Activated CD4-positive, alpha-beta T cell treated with anti-CD3 and anti-CD28 coated beads, Interleukin-2, amount 10 ng/mL, durations not matched to agents 7 days and 5 days (primary cell): ENCODE measurements at places on chromosomes 6 and 20. TPM values are rescaled to one million over a fixed set of nuclear protein-coding genes. Genes with fewer than 3 reads are reported as not detected.

Gene ECT2L
- total RNA-seq, result not detected

DNA sequence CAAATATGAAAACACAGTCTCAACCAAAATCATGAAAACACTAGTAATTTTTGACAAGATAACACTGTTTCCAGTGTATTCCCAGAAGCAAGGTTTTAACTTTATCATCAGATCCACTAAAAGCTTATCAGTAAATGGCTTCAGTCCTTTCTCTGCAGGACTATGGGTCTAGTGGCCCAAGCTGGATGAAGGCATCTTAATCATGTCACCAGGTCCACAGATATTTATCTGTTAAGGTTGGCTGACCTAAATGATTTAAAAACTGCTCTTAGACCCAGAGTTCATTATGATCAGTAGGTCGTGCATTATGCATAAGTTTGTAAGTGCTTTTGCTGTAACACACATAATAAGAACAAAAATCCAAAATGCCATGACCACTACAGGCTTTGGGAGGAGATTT is 118.0 kb downstream of the MAP3K7 start:
- no peak for DNase-seq

DNA sequence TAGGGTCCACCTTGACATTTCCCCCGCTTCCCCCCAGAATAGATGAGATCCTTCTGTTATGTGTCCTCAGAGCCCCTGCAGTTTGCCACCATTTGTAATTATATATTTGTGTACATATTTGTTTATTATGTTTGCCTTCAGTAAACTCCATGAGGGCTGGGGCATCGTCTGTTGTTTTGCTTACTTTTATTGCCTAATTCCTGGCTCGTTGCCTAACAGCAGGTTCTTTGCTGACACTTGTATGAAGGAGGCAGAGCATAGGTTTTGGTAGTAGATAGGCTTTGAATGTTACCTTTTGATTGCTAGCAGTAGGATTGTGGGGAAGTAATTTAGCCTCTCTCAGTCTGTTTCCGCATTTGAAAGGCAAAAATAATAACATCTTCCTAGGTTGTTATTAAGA is 9.9 kb downstream of the MAP3K4 start:
- no peak for DNase-seq

DNA sequence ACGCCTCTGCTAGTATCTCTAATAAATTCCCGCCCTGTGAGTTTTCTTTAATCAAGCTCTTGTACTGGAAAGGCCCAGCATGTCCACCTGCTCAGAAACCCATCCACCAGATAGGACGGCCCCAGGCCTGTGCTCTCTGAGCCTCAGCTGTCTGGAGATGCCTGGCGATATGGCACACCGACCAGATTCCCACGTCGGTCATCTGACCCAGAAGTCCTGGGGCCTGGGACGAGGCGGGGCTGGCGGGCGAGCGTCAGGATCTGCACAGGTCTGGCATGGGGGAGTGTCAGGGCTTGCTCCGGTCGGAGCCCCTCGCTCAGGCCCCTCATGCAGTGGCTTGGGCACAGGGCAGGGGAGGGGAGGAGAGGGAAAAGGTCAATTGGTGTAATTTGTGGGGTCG is 10.2 kb downstream of the RNASET2 start:
- DNase-seq, result no peak

Gene DDRGK1
- 58.9 TPM for total RNA-seq

Gene TAAR2
- not detected for total RNA-seq

DNA sequence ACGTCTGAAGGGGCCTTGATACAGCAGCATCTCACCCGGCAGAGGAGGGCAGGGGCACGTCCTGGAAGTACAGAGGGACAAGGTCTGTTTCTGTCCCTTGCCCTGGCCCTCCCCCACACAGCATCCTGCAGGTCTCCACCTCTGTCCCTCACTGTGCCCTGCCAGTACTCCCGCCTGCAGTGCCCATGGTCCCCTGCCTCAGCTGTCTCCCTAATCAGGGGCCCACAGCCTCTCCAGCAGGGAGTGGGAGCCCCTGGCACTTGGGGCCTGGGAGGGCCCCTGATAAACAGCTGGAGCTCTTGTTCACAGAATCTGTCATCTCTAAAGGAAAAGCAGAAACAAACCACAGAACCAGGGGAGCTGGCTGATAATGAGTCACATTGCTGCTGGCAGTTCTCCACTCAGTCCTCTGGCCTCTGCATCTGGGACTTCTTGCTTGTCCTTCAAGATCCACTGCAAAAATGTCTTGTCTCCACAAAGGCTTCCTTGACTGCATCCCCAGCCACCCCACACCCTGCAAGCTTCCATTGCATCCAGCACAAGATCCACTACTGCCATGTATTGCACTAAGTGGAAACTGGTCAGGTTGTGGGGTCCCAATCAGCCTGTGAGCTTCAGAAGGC is 33.2 kb upstream of the TAF8 start:
- DNase-seq, result peak; percentile 37

DNA sequence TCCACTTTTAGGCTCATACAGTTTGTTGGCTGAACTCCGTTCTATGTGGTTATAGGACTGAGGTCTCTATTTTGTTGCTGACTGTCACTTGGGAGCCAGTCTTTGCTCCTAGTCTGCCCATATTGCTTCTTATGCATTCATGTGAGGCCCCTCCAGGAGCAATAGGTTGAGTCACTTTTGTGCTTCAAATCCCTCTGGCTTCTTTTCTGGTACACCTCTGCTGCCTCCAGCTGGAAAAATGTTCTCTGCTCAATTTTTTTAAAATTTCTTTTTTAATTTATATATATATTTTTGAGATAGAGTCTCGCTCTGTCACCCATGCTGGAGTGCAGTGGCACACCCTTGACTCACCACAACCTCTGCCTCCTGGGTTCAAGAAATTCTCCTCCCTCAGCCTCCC is 42.7 kb upstream of the NOX3 start:
- DNase-seq, result no peak

Gene NKAIN4
- total RNA-seq, result not detected

Gene HTR1E
- not detected for total RNA-seq

DNA sequence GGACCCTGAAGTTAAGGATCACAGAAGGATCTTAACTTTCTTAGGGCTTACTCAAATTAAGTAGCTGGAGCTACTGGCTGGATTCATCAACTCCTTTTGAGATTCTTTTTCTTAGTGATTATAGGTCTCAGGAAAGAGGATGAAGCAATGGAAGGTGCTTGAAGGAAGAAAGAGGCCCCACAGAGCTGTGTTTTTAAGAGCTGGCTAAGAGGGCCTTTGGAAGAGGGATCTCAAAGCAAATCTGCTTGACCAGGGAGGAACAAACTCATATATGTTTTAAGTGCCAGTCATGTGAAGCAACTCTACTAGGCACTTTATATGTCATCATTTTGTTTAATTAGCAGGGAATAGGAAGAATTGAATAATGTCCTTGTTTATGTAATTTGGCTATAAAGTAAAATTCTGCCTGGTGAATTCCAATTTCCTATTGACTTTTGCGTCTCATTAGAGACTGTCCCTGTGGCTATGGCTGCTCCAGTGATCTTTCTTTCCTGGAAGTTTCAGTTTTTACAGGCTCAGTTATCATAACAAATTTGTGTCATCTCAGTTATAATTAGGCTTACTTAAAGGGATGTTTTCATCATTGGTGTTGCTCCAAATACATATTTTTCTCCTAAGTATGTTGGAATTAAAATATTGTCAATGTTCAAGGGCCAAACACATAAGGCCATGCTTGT is 222.8 kb upstream of the CITED2 start:
- DNase-seq, result no peak

DNA sequence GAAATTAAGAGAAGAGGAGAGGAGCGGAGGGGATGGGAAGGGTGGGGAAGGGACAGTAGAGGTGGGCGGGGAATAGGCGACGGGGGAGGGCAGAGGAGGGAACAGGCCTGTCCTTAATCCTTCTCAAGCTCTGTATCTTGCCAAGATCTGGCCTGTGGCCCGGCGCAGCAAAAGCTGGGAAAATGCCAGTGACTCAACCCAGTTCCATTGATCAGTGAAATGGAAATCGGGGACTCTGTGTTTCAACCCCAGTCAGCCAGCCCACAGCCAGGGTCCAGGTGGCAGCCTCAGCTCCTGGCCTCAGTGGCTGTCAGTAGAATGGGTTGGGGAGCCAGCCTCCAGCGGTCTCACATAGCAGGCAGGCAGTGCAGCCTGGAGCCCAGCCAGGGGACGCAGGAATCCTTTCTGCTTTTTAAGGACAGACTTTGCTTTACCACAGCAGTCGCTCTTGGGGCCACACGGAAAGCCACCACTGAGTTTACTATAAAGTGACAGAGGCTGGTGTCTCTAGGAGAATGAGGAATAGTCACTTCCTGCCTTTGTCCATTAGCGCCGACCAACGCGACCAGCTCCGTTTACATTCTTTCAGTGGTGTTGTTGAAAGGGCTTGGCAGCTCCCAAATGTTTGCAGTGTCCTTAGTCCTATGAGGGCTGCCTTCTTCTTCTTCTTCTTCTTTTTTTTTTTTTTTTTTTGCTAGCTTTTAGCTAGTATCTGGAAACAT is 128.0 kb downstream of the RIN2 start:
- no peak for DNase-seq

DNA sequence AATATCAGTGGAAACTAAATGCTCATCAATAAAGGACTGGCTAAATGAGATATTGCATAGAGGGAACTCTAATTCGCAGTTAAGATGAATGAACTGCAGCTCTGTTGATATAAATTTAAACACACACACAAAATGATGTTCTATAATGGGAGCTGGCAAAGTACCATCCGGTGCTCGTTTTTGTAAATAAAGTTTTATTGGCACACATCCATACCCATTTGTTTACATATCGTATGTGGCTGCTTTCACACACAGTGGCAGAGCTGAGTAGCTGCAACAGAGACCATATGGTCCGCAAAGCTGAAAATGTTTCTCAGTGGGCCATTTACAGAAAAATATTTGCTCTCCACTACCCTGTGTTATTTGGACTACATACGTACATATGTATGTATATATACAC is 120.7 kb downstream of the EDN3 start:
- no peak for DNase-seq

Gene SLC32A1
- not detected for total RNA-seq

- no peak for DNase-seq
Observed at GRCh38 chr6:13398069-13398381, 69.7 kb upstream of the TBC1D7 start.

- no peak for DNase-seq
Observed at GRCh38 chr6:159125951-159126352, 43.2 kb upstream of the FNDC1 start.

Gene HS3ST5
- not detected for total RNA-seq

Gene BNIP5
- not detected for total RNA-seq

DNA sequence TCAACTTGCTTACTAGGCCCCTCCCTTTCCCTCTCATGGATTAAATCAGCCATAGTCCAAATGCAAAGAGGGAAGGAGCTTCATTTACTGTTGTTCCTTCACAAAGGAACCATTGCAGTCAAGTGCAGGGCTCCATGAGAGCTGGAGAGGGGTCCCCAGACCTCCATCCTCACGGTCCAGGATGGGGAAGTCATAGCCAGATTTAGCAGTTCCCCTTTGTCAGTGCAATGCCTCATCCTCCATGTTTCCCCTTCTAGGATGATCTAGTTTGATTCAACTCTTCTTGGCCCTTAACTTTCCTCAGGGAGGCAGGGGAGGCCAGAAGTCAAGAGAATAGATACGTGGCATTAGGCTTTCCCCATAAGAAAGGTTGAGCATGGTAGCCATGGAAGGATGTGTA is 66.5 kb upstream of the FUCA2 start:
- no peak for DNase-seq

DNA sequence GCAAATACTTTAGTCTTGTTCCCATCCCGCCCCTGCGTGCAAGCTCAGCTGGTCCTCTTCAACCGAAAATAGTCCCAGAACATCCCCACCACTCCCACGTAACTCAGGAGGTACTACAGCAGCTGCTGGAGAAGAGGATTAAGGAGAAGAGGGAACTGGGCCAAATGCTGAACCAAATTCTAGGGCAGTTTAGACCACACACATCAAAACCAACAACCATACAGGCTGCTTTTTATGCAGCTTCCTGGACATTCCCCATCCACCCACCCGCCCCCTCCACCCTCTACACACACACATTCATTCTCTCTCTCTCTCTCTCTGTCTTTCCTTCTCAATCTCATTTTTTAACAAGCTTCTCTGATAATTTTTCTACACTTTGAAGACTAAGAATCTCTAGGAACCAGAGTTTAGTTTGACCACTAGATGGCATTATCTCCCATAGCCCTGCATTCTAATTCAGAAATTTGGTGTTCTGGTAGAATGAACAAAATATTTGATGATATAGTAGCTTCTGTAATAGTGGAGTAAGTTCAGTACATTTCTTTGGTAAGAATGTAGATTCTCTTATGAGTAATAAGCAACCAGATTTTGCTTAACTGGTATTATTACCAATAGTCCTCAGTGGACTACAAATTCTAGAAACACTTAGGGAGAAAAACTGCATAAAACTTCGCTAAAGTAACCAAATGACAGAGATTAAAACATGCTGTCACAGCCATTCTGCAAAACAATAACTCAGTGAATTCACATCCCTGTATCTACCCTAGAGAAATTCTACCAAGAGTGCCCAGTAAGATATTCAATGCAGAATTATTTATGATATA is 52.1 kb upstream of the BEND6 start:
- no peak for DNase-seq

GRCh38 chr6:161833099-161833860 is 559.4 kb upstream of the AGPAT4 start:
- DNase-seq, result no peak

- DNase-seq, result no peak
Observed at GRCh38 chr6:103729658-103730057, 1130.1 kb downstream of the HACE1 start.

- DNase-seq, result peak; percentile 72
Observed at GRCh38 chr6:138454981-138455706, 44.1 kb downstream of the NHSL1 start.

DNA sequence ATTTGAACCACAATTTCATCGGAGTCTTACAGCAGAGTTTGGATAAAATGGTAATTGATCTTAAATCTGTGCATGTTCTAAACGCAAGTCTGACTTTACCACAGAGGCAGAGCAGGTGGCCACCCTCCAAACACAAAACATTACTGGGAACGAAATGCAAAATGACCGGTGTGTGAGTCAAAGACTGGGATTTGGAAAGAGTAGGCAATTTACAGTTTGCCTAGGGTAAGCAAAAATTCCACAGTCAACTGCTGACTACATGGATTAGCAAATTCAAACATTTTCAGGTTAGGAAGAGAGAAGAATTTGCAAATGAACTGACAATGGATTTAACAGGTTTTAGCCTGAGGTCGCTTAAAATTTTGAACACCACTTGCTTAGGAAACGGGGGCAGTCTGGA is 444.4 kb downstream of the HDGFL1 start:
- no peak for DNase-seq

GRCh38 chr20:23626040-23626620 is 11.6 kb downstream of the CST3 start:
- DNase-seq, result no peak

Gene PAK1IP1
- total RNA-seq, result 13.4 TPM

- DNase-seq, result no peak
Observed at GRCh38 chr6:19059102-19059501, 672.0 kb downstream of the RNF144B start.

DNA sequence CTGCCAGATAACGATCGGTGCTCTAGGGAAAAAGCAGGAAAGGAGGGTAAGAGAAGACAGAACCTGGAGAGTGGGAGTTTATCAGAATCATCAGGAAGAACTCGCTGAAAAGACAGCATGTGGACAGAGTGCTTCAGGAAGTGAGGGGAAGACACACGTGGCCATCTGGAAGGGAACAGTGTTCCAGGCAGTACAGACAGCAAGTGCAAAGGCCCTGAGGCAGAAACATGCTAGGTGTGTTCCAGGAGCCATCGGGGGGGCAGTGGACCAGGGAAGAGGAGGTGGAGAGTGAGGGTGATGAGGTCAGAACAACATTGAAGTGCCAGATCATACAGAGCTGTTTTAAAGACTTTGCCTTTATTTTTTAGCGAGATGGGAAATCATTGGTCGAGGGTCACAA is 354.3 kb upstream of the CNR1 start:
- DNase-seq, result no peak

GRCh38 chr20:3728354-3728753 is 4.1 kb upstream of the HSPA12B start:
- DNase-seq, result no peak
